ENCODE measurements at places on chromosomes 1 and 21. TPM values are rescaled to one million over a fixed set of nuclear protein-coding genes. Genes with fewer than 3 reads are reported as not detected.
A peak's percentile ranks its signal among the peaks of the same experiment; 100 is the strongest.

GPR37L1 gene
- total RNA-seq: not detected

OR2T33 gene
- total RNA-seq: not detected

S100B gene
- 0.25 TPM for total RNA-seq

ZNF697 gene
- total RNA-seq: not detected

CFAP45 gene
- total RNA-seq: 0.25 TPM

SSX2IP gene
- 19.9 TPM for total RNA-seq

ZBTB8A gene
- 0.20 TPM for total RNA-seq

GRCh38 chr21:42939582-42940413 is 14.4 kb upstream of the ERVH48-1 start:
- no peak for DNase-seq

DNA sequence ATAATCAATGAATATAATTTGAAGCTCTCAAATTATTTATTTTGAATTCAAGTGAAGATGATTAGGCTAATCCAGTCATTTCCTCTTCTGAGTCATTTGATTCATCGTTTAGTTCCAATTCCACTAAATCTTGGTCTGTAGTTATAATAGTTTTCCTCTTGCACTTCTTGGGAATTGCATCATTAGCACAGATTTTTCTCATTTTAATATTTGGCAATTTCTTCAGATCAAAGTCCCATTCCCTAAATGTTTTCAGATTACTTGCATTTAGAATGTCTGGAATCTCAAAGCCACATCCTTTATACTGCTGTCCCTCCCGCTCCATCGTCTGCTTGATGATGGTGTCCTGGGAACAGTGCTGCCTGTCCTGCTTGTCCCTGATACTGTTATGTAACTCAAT is 43.5 kb downstream of the MAST2 start:
- no peak for DNase-seq

DNA sequence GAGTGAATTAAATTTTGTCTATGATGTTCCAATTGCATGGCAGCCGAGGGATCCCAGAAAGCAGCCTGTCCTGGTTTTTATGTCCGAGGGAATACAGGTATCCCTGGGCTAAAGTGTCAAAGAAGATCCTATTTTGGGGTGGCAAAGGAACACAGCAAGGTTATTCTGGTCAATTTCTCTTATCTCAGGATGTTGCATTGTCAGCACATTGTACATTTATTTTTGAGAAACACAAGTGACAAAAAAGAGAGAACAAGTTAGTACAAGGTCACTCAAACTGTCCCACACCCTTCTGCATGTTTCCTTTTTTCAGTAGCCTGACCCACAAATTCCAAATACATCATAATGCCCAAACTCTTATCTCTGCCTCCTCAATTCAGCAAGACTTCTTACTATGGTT is 17.7 kb downstream of the RGS18 start:
- DNase-seq: no peak

- DNase-seq: no peak
These were observed 37.5 kb upstream of the RIPK4 start for GRCh38 chr21:41804381-41804780.

- DNase-seq: no peak
These were observed 359.6 kb upstream of the USP24 start for GRCh38 chr1:55574691-55575225.

GRCh38 chr1:117001254-117001927 is at the start of gene CD101:
TSS of gene CD101 (plus strand) at chr1:117001760. CDS start at chr1:117001818, 58 bp downstream.
- DNase-seq: peak; percentile 42

DNA sequence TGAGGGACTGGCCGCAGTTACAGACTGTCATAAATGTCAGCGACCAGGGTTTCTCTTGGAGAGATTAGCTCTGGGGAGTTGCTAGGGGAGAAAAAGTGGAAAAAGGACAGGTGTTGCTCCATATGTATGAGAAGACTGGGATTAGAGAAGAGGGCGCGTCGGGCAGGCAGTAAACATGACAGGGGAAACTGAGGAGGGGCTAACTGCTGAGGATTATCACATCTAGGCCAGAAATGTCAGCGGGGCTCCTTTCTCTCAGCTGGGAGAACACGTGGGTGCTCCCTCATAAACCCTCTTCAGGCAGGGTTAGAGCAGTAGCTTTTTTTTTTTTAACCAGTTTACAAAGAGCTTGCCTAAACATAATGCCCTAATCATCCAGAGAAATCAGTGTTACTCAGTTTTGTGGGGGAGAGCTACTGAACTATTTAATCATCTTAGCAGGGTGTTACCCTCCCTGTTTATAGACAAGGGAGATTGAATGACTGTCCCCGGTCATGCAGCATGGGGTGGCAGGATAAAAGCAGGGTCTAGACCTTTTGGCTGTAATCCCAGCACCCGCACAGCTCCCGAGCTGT is 35.2 kb downstream of the ELAPOR1 start:
- no peak for DNase-seq

DNA sequence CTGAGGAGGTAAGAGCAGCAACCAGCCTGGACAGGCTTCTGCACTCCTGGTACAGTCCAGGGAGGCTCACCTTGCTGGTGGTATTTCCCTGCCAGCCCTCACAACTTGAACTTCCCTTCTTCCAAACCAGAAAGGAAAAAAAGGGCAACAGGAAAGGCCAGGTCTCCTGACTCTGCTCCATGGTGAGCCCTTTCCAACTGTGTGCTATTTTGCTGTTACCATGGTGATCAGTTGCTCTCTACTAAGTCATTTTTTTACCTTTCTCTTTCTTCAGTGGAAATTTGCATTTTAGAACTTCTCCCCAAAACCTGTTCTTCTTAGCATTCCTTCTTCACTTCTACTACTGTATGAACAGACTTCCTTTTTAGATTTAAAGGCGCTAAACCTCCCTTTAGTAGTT is 164.3 kb downstream of the GRIK1 start:
- DNase-seq: no peak

DNA sequence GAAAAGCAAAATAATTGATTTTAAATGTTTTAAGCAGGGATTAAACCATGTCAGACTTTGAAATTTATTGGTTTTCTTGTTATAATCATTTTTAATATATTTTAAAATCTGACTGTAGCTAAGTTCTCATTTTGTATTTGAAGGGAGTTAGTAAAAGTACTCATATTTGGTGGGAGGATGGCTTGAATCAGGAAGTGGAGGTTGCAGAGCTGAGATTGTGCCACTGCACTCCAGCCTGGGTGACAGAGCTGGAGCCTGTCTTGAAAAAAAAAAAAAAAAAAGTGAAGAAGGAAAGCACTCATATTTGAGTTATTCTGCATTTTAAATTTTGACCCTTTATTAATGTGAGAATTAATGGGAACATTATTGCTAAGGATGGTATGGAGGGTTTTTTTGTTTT is 106.0 kb downstream of the RABGAP1L start:
- no peak for DNase-seq

DNA sequence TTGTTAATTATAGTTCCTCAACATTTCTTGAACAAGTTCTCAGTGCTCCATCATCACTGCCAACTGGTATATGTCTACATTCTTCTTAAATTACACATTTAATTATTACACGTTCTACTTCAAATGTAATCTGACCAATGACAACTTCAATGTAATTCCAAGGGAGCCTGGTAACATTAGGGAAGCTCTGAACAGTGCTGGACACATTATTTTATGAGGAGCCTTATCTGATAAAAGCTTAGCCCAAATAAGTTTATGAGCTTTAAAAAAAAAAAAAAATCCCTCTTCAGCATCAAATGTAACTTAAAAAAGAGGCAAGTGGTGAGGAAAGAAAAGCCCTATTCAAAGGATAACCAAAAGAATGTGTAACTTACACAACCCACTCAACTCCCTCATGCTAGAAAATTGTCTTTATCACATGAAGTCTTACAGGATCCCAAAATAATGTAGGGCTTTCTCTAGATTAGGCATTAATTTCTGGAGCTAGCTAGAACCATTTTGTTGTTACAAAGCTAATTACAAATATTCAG is 35.2 kb upstream of the ABCA4 start:
- no peak for DNase-seq

- no peak for DNase-seq
These were observed 35.6 kb upstream of the PUM1 start for GRCh38 chr1:31101147-31101502.

DNA sequence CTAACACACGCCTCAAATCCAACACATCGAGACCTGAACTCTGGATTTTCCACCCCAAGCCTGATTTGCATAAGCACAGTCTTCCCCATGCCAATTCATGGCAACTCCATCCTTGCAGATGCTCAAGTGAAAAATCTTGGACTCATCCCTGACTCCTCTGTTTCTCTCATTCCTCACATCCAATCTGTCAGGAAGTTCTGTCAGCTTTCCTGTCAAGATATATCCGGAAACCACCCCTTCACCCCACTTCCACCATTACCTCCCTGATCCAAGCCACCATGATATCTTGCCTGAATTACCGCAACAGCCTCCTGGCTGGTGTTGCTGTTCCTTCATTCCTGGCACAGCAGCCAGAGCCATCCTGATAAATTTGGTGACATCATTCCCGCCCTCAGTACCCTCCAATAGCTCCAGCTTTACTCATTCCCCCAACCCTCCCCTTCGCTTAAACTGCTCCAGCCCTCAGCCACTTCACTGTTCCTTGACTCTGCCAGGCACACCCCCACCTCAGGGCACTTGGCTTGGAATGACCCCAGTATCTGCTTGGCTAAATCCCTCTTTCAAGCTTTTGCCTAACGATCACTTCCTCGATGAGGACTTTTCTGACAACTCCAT is 17.4 kb downstream of the TCEA3 start:
- no peak for DNase-seq

GRCh38 chr21:43023175-43023574 is 48.8 kb downstream of the PKNOX1 start:
- no peak for DNase-seq

DNA sequence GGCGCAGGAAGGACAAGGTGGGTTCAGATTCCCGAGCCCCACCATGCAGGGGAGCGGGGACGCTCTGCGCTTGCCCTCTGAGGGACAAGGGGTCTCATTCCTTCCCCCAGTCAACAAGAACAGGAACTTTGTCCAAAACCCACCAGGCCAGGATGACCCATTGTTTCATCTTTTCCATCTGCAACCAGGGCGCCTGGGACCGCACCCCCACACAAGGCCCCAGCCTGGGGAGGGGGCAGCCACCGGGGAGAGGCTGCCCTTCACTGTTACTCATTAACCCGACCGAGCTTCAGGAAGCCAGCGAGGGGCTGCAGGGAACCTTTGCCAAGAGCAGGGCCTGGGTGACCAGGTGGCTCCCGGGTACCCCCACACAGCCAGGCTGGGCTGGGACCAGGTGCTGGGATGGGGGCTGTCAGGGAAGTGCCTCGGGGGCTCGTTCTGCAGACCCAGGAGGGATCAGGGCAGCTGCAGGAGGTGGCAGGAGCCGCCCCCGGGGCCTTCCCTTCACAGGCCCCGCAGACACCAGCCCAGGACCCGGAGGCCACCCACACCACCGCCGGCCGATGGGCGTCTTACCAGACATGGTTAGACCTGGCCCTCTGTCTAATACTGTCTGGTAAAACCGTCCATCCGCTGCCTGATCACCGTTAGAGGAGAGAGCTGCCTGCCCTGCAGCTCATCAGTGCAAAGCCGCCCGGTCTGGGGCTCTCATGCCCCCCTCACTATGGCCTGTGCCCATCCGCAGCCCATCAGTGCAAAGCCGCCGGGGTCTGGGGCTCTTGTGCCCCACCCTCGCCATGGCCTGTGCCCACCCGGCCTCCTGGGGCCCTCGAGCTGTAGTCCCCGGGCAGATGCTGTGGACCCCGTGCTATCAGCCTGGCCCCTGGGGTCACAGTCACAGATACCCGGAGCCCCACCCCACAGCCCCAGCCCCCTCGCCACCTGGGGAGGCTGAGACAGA is 4.9 kb upstream of the TTLL10 start:
- no peak for DNase-seq

GRCh38 chr1:154843636-154844296 is 26.3 kb downstream of the KCNN3 start:
- DNase-seq: no peak

DNA sequence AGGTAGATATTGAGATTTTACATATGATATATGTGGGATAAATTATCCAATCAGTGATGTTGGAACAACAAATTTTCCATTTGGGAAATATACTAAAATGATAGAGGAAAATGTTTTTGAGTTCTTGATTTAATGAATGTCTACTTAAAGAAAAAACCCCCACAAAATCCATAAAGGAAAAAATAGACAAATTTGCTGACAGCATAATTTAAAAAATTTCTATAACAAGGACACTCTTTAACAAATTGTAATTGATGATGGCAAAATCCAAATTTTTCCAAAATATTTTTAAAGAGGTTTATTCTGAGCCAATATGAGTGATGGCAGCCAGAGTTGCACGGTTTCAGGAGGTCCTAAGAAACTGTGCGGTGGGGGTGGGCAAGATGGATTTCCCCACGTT is 51.9 kb upstream of the RHOU start:
- DNase-seq: no peak

- DNase-seq: no peak
These were observed 678 bp downstream of the MCM3AP start for GRCh38 chr21:46284733-46285132.

DNA sequence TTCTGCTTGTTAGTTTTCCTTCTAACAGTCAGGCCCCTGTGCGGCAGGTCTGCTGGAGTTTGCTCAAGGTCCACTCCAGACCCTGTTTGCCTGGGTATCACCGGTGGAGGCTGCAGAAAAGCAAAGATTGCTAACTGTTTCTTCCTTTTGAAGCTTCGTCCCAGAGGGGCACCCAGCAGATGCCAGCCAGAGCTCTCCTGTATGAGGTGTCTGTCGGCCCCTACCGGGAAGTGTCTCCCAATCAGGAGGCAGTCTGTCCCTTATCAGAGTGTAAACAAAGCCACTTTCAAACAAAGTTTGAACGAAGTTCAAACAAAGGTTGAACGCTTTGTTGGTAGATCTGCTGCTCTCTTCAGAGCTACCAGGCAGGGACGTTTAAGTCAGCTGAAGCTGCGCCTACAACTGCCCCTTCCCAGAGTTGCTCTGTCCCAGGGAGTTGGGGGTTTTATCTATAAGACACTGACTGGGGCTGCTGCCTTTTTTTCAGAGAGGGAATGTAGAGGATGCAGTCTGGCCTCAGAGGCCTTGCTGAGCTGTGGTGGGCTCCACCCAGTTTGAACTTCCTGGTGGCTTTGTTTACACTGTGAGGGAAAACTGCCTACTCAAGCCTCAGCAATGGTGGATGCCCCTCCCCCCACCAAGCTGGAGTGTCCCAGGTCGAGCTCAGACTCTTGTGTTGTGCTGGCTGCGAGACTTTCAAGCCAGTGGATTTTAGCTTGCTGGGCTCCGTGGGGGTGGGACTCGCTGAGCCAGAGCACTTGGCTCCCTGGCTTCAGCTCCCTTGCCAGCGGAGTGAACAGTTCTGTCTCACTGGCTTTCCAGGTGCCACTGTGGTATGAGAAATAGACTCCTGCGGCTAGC is 401.8 kb downstream of the SRGAP2C start:
- peak; percentile 7 for DNase-seq

DNA sequence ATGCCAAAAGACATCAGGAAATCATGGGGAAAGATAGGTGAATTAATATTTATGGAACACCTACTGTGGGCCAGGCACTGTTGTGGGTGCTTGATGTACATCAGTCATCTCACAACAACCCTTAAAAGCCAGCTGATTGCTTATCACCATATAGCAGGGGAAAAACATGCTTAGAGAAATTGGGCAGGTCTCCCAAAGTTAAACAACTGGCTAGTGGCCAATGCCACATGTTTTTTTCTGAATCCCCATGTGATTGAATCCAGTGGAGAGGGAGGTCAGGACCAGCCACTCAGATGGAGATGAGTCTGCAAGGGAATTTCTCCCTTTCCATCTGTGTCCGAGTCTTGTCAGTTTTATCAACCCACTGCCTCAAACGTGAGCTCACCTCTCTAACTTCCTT is 33.5 kb downstream of the UTP25 start:
- DNase-seq: no peak

Measured in activated CD4-positive, alpha-beta T cell treated with anti-CD3 and anti-CD28 coated beads, Interleukin-2, amount 10 ng/mL, durations not matched to agents 7 days and 5 days (primary cell).